ENCODE measurements at places on chromosomes 1 and 21.

- DNase-seq = no peak
Measured at GRCh38 chr1:98102345-98103030, 181.7 kb upstream of the DPYD start.

- no peak for DNase-seq
Measured at GRCh38 chr1:7022058-7022457, 236.8 kb downstream of the CAMTA1 start.

- no peak for DNase-seq
Measured at GRCh38 chr1:226738421-226738994, 574 bp downstream of the ITPKB start.

GRCh38 chr1:29306471-29307140 is 70.3 kb downstream of the PTPRU start:
- no peak for DNase-seq

GRCh38 chr1:153113416-153113815 is at the start of gene SPRR2F:
SPRR2F (minus strand) TSS chr1:153113516; CDS start chr1:153112733, 783 bp downstream.
- DNase-seq = no peak

- no peak for DNase-seq
Measured at GRCh38 chr21:44880405-44881197, 7.1 kb upstream of the PTTG1IP start.

DNA sequence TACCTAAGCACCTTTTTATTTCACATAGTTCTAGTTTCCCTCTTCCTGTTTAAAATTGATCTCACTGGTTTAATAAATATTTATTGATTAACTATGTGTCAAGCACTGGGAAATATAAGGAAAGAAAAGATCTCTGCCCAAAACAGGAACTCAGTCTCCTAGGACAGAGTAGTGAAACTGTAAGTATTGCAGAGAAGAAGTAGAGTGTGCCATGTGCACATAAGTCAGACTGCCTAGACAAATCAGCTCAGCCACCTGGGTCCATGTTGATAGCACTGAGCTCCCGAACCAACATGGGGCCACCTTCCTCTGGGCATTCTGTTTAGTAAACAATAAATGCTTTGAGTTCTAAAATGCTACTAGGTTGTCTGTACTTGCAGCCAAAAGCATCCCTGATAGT is 9.8 kb upstream of the SSX2IP start:
- no peak for DNase-seq

- DNase-seq = no peak
Measured at GRCh38 chr1:167661527-167662426, 31.7 kb downstream of the RCSD1 start.

GRCh38 chr1:207145401-207146058 is 41.5 kb downstream of the C4BPA start:
- DNase-seq = no peak

DNA sequence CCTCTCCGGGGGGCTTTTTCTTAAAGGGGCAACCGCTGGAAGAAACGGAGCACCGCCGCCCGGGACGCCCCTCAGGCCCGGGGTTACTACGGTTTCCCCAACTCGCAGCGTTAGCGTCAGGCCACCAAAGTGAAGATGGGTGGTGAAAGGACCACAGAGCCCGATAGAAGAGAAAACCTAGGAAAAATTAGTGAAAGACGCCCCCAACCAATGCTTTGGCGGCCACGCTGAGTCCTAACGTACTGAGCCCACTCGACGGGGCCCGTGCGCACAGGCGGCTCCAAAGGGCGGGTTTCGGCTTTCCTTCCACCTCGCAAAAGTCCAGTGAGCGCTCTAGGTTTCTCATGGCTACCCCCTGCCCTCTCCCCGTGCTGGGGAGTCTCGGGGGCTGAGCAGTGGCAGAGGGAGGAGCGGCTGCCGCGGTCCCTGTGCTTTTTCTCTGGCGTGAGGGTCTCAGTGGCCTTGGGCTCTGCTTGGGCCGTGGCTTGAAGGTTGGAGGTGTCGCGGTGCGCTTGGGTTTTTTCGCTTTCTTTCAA is 12.2 kb upstream of the SPEN start:
- no peak for DNase-seq

GRCh38 chr1:94701796-94702441 is 118.2 kb upstream of the SLC44A3 start:
- no peak for DNase-seq

- no peak for DNase-seq
Measured at GRCh38 chr21:44331209-44331608, 8.0 kb downstream of the CFAP410 start.

- no peak for DNase-seq
Measured at GRCh38 chr1:28439320-28439719, 66.5 kb upstream of the RCC1 start.

GRCh38 chr1:116457946-116458604 is 85.0 kb downstream of the ATP1A1 start:
- DNase-seq = no peak

DNA sequence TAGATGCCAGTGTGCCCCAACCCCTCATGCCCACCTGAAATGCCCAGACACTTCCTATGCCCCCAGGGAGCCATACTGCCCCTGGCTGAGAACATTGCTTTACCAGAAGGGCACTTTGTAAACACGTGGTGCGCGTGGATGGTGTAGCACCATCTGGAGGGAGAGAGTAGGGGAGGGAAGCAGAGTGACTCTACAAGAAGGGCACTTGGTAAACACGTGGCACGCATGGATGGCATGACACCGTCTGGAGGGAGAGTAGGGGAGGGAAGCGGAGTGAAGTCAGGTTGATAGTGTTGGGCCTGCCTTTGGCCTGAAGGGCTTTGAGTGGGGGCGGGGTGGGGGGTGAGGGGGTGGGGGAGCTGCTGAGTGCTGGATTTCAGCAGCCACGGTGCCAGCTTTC is 324.0 kb upstream of the VAMP3 start:
- DNase-seq = no peak

GRCh38 chr21:23968722-23969647 is 1638.3 kb downstream of the MRPL39 start:
- peak; percentile 58 for DNase-seq

DNA sequence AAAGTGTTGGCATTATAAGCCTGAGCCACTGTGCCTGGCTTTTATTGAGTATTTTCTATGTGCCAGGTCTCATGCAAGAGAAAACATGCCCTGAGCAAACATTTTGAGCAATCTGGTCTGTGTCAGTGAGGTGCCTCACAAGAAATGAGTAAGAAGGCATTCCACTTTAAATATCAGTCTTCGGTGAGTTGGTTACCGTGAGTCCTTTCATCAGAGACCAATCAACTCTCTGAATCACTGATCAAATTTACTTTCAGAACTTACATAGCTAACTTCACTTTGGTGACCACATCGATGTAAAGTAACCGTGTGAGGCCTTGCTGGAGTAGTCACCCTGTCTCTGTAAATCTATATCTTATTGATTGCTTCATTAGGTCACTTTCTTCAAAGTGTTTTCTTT is 14.3 kb upstream of the DDX59 start:
- DNase-seq = no peak

- DNase-seq = no peak
Measured at GRCh38 chr1:234186037-234186688, 187.1 kb upstream of the COA6 start.

GRCh38 chr21:41419921-41420862 is 5.8 kb upstream of the MX1 start:
- DNase-seq = no peak

- no peak for DNase-seq
Measured at GRCh38 chr1:153506831-153507413, 28.9 kb downstream of the S100A6 start.

DNA sequence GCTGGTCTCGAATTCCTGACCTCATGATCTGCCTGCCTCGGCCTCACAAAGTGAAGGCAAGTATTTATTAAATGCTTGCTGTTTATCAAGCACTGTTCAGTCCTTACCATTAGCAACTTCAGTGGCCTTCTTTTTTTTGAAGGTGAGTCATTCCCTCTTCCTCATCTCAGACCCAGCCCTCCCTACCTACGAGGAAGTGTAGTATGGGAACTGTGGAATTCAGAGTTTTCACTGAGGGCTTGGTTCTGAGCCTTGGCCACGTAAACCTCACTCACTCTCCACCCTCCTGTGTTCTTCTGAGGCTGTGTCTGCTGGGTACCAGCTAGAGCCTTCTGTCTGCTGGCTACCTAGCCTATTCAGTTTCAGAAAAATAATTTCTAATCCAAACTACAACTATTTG is 218.3 kb upstream of the SGIP1 start:
- DNase-seq = no peak

GRCh38 chr1:240766831-240767230 is 154.9 kb upstream of the GREM2 start:
- no peak for DNase-seq

- no peak for DNase-seq
Measured at GRCh38 chr1:45952072-45952471, 148.7 kb downstream of the MAST2 start.

- DNase-seq = no peak
Measured at GRCh38 chr1:223695014-223695548, 17.3 kb upstream of the CAPN2 start.

- DNase-seq = no peak
Measured at GRCh38 chr1:187605736-187606135, 777.0 kb downstream of the PLA2G4A start.

DNA sequence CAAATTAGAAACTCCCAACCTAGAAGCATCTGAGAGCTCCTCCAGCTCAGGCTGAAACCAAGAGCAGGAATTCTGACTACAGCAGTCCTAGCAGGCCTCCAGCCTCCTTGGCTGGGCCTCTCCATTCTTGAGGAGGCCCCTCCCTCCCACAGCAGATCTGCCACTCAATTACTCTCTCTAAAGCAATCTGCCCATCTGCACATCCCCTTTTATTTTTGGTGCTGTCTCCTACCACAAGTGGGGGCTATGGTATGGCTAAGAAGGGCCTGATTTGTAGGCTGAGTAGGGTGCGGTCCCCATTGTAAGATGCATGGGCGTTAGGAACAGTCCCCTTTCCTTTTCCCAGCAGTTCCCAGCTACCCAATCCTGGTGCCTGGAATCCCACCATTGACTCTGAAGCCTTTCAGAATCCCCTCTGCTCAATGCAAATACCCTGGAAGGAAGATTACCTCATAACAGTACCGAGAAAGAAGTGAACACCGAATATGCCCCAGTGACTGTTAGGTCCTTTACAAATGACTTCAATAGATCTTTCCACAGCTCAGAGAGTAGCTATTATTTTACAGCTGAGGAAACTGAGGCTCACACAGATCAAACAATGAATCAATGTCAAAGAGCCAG is 11.6 kb upstream of the TTC39A start:
- DNase-seq = no peak

DNA sequence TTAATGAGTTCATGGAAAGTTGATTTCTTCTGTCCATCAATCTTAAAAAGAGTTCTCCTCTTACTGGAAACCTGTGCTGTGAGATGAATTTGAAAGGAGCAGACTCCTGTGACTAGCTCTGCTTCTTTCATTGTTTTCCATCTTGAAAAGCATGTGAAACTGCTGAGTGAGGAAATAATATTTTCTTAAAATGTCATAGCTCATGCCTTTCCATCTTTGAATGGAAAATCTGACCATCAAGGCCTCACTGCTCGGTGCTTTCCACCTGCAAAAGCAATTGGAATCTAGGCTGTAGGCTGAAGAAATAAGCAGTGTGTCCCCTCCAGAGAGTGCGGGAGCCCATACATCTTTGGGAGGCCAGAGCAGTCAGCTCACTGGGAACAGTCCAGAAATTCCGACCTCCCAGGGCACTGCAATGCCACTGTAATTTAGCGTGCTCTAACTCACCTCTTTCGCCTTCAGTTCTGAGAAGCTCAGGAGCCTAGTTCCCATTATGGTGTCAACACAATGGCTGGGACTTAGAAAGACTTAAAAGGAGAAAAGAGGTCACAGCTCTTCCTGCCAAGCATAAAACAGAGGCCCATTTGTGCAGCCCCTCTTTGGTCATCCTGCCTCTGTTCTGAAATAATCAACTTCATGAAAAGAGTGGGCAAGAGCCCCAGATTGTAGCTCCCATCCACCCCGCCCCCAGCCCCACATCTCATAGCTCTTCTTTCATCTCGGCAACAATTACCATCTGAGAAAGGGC is 50.4 kb upstream of the F3 start:
- DNase-seq = no peak

GRCh38 chr1:166874464-166874863 is 1.6 kb downstream of the TADA1 start:
- DNase-seq = no peak

DNA sequence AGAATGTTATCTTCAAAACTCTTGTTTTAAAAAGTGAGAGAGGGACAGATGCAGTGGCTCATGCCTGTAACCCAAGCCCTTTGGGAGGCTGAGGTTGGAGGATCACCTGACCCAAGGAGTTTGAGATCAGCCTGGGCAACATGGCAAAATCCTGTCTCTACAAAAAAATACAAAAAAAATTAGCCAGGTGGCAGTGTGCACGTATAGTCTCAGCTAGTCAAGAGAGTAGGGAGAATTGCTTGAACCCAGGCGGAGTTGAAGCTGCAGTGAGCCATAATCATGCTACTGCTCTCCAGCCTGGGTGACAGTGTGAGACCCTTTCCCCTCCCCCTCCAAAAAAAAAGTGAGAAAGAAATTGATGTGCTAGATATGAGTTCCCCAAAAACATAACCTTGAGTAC is 131.0 kb downstream of the KCNT2 start:
- DNase-seq = no peak

GRCh38 chr1:25732821-25733220 is 67.2 kb upstream of the SELENON start:
- DNase-seq = no peak

GRCh38 chr1:6365047-6365446 is 28.5 kb downstream of the ACOT7 start:
- peak; percentile 31 for DNase-seq

DNA sequence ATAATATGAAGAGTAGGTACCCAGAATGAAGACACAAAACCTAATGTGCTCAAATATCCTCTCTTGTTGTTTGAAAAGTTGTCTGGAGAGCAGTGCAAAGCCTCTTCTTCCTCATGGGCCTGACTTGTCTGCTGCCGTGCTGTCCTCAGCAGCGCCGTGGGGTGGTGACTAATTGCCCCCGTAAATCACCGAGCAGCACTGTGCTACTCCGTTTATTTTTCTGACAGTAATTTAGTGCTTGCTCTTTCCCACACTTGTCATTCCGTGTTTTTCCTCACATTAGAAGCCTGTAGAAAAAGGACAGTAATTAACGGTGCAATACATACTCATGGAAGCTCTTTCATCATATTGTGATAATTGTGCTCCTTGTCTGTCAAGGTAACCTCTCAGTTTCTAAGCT is 114.8 kb upstream of the BARHL2 start:
- DNase-seq = no peak

DNA sequence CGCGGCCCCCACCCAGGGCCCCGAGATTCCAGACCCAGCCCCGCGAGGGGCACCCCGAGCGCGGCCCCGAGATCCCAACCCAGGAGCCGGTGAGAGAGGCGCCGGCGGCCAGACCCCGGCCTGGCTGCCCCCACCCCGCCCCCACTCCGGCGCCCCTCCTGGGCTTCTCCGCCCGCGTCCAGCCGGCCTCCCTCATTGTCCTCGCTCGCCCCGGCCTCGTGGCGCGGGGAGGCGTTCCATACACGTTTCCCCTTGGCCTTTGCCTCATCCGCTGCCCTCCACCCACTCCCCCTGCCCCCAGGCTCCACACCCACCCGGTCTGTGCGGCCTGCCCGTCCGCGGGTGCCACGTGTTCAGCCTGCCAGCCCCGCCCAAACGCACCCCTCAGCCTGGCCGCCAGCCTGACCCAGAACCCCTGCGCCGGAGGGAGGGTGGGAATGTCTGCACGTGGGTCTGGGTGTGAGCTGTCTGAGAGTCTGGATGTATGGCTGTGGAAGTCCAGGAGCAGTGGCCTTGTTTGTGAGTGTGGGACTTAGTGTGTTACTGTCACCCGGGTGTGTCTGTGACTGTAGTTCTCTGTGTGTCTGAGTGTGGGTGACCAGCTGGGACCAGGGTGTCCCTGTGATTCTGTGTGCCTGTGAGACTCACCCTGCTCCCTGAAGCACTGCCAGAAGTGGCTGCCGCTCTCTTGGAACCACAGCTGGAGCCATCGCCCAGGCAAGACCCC is 681 bp downstream of the B4GALT2 start:
- no peak for DNase-seq

GRCh38 chr1:78255846-78256245 is 210.1 kb downstream of the GIPC2 start:
- DNase-seq = no peak
